ENCODE measurements at places on chromosomes 6 and 20. TPM values are rescaled to one million over a fixed set of nuclear protein-coding genes. Genes with fewer than 3 reads are reported as not detected.

DNA sequence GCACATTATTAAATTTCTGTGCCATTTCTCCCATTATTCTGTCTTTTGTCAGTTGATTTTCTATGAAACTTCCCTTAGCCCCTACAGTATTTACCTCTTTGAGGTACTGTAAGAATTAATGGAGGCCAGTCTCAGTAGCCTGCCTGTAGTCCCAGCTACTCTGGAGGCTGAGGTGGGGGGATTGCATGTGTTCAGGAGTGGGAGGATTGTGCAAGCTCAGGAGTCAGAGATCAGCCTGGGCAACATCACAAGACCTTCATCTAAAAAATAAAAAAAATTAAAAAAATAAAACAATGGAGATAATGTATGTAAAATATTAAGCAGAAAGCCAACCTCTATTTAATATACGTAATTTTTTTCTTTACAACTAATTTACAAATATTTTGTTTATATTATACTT is 77.8 kb downstream of the OR2B2 start:
- no peak for DNase-seq

- DNase-seq, result no peak
These were observed 48.7 kb upstream of the SRSF6 start for GRCh38 chr20:43408848-43409576.

GRCh38 chr6:85191656-85192055 is 258.2 kb upstream of the NT5E start:
- no peak for DNase-seq

DNA sequence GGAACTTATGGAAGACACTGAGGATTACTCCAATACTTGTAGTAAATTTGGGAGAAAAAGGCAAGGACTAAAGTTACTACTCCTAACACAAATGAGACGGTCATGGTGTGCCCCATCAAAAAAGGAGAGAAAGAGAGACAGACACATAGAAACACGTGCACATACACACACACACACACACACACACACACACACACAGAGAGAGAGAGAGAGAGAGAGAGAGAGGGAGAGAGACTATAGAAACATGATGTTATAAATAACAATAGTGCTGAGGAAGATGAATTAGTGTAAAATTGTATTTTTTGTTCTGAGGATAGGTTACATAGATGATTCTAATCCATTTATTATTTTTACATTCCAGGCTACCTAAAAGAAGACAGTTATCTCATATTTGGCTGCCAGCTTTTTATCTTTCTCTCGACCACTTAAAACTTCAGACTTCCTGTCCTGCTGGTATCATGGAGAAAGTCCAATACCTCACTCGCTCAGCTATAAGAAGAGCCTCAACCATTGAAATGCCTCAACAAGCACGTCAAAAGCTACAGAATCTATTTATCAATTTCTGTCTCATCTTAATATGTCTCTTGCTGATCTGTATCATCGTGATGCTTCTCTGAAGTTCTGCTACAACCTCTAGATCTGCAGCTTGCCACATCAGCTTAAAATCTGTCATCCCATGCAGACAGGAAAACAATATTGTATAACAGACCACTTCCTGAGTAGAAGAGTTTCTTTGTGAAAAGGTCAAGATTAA is 10.5 kb downstream of the PLN start:
- DNase-seq, result no peak

GRCh38 chr6:155378276-155378675 is 64.0 kb upstream of the TFB1M start:
- DNase-seq, result no peak

DNA sequence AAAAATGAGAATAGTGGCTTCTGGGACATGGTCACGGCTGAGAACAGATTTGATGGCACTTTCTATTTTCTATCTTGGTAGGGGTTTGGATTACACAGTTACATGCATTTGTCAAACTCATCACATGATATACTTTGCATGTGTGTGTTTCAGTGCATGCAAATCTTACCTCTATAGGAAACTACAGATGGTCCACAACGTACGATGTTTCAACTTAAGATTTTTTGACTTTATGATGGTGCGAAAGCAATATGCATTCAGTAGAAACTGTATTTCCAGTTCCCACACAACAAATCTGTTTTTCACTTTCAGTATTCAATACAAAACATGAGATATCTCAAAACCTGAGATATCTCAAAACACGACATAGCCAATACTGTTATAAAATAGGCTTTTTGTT is 231.8 kb upstream of the SPTLC3 start:
- no peak for DNase-seq

GRCh38 chr20:3782597-3782996 is 1.3 kb upstream of the SPEF1 start:
- no peak for DNase-seq

Gene FOXC1
- 7.5 TPM for total RNA-seq

- DNase-seq, result no peak
These were observed 31.0 kb upstream of the ULBP3 start for GRCh38 chr6:150099953-150100352.

Gene MUC21
- total RNA-seq, result not detected

GRCh38 chr6:39576556-39577303 is 148.5 kb downstream of the KIF6 start:
- DNase-seq, result no peak

DNA sequence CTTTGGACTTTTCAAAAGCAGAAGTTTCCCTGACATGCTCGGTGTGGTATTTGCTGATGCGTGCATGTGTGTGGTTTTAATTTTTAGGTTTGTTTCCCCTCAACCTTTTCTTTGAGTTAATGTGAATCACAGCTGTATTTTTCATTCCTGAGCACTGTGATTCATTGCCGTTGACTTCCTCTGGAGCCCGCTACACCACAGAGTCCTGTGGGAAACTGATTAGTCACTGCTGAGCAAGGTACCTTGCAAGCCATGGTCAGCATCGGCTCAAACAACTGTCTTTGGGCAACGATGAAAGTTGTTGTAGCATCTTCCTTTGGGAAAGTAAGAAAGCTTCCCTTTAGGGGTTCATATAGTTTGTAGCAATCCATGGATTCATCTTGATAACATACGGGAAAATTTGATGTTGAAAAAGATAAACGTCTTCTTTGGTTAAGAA is 57.5 kb downstream of the RIN2 start:
- no peak for DNase-seq

GRCh38 chr6:163260111-163260895 is 154.2 kb upstream of the QKI start:
- DNase-seq, result no peak

Gene KCNQ5
- 0.16 TPM for total RNA-seq

DNA sequence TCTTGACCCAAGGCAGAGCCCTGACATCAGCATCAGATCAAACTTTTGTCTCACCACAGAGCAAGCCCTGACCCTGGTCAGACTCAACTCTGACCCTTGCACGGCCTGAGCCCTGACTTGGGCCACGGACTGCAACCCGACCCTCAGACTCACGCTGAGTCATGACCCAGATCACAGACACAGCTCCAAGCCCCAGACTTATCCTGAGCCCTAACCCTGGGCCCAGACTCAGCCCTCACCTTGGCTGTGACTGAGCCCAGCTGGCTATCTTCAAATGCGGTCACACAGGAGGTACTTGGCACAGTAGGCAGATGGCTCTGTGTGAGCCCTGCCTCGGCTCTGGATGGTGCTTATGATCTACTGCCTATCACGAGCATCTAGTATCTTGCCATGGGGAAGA is 602.3 kb downstream of the PTPRT start:
- DNase-seq, result no peak

Gene NRSN1
- total RNA-seq, result not detected

Gene TDRD6
- total RNA-seq, result 1.1 TPM

DNA sequence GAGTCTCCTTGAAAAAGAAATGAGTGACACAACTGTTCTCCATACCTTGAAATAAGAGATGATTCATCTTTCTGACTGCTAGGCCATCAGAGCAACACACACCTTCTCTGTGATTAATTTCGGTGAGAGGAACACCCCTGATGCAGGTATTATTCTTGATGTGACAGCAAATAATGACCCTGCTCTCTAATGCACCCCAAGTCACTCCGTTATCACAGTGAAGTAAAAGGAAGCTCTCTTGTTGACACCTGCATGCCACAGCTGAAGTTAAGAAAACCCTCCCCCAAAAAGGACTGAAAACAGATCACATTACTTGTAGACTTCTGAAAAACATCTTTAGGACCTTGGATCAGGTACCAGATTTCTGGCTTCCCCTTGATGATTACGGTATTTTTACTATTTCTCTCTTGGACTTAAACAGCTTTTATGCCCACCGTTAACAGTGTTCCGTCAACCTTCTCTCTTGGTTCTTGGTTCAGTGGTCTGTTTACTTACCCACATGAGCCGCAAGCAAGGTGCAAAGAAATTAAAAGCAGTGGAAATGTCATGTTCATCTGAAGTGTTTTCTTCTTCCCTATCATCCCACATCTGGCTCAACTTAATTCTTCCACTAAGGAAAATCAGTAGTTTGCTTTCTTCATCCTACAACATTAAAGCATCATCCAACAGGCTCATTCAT is 249.7 kb downstream of the GMPR start:
- DNase-seq, result no peak

GRCh38 chr20:63205896-63206295 is 10.0 kb downstream of the YTHDF1 start:
- DNase-seq, result no peak

GRCh38 chr6:87705070-87705691 is 3.1 kb upstream of the AKIRIN2 start:
- no peak for DNase-seq

Gene PDYN
- total RNA-seq, result not detected

GRCh38 chr6:90068264-90068663 is 174.0 kb downstream of the GJA10 start:
- no peak for DNase-seq

DNA sequence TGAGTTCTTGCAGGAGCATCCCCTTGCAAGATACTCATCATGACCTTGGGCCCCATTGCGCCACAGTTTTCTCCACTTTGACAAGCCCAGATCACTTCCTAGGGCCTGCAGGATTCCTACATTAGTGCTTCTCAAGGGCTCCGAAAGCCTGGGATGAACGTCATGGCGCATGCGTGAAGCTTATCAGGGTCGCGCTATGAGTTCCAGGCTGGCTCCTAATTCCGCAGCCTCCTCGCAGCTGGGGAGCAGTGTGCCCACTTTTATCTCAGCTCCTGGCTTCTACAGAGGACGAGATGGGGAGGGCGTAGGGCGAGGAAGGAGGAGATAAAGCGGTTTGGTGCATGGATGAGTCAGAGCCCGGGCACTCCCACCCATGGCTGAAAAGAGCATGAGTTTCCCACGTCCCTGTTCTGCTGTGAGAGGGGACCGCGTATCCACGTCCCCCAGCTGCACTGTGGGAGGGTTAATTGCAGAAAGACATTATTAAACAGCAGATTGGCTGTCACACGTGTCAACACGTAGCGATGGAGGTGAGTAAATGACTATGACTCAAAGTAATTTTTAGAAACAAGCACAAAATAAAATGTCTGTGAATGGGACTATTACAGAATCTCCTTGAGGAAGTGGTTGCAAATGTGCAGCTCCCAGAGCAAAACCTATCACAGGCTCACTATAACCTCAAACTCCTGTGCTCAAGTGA is 72.9 kb upstream of the DSP start:
- DNase-seq, result no peak

Gene SPATA25
- 3.9 TPM for total RNA-seq

DNA sequence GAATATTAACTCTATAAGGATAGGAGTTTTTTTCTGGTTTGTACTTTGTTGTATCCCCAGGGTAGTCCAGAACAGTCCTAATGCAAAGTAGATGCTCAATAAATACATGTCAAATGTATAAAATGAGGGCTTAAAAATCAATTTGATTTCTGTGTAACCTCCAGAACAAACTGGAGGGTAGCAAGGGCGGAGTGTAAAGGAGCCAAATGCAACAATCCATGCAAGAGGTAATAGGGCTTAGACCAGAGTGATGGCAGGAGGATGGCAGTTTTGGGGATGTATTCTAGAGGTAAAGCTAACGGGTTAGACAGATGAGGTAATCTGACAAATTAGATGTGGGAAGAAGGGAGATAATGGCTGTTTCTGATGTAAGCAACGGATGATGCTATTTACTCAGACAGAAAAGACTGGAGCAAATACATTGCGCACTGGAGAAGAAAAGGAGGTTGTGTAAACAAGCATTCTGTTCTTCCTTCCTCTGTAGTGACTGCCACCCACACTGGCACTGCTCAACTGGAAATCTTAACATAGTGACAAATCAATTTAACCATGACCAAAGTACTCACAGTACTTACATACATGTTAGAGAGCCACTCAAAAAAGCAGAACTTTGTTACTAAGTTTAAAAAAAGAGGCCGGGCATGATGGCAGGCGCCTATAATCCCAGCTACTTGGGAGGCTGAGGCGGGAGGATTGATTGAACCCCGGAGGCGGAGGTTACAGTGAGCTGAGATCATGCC is 2.0 kb downstream of the ZNF318 start:
- no peak for DNase-seq

Gene IFNGR1
- 126 TPM for total RNA-seq

DNA sequence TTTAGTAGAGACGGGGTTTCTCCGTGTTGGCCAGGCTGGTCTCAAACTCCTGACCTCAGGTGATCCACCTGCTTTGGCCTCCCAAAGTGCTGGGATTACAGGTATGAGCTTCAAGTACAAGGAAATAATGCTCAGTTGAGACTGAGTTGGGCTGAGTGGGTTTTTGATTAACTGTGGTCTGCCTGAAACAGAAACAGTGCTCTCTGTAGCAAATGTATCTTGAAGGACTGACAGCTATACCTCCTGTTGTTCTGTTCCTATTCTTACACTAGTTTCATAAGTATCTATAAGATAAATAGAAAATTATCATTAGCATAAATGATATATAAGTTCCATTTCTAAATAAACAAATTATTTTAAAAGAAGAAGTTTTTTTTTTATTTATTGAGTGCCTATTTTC is 142.8 kb upstream of the PTPRK start:
- DNase-seq, result no peak

DNA sequence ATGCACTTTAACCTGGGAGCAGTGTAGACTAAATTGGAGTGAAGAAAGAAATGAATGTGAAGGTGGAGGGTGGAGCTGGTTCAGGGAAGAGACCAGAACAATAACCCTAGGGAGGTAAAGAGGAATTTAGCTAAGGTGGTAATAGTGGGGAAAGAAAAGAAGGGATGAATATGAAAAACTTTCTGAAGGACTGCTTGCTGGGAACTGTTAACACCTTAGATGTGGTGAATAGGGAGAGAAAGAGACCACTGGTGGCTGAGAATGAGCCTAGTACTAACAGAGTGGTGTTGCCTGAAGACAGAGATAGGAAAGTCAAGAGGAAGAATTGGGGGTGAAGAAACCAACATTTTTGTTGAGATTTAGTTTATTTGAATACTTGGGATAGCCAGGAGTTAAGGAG is 78.4 kb upstream of the HS3ST5 start:
- no peak for DNase-seq

- DNase-seq, result no peak
These were observed 113.4 kb downstream of the PSMB1 start for GRCh38 chr6:170439366-170440361.

- no peak for DNase-seq
These were observed 35.2 kb upstream of the KIF13A start for GRCh38 chr6:18022398-18023231.

- DNase-seq, result no peak
These were observed 14.2 kb upstream of the RNF217 start for GRCh38 chr6:124947971-124948451.

Measured in breast epithelium (tissue), 4 donors.